ENCODE measurements at places on chromosomes 2 and 18.

- DNase-seq, result no peak
These were observed 389.4 kb downstream of the CDH2 start for GRCh38 chr18:27787547-27787946.

GRCh38 chr2:71457123-71457915, 4.0 kb downstream of the DYSF start:
- no peak for DNase-seq

DNA sequence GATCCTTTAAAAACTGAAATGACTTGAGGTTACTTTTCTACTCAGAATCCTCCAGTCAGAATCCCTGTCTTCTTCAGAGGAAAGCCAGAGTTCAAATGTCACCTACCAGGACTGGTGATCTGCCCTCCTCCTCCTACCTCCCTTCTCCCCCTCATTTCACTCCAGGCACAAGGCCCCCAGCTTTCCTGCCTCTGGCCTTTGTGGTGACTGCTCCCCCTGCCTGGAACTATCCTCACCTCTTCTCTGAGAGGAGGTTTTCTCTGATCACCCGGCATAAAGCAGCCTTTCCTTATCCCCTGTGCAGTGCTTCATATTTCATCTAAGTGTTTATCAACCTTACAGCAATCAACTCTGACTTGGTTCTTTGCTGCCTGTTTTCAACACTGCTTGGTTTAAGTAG, 6.8 kb downstream of the B3GNT2 start:
- no peak for DNase-seq

DNA sequence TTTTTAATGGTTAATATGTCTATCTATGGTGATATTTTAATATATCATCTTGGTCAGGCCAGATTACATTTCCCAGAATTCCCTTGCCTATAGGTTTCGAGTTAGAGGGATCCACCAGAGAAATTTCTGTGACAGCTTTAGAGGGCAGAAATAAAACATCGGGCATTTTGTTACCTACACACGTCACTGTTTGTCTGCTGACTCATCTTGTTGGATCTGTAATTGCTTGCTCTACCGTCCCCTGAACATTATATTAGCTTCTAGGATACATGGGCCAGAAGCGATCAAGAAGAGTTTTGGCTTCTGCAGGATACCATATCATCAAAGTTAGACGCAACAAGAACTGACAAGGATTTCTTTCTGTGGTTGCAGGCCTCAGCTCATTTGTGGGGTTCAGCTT, 795.8 kb upstream of the GCFC2 start:
- DNase-seq, result no peak

GRCh38 chr18:24272229-24272525, 125.4 kb downstream of the OSBPL1A start:
- no peak for DNase-seq

DNA sequence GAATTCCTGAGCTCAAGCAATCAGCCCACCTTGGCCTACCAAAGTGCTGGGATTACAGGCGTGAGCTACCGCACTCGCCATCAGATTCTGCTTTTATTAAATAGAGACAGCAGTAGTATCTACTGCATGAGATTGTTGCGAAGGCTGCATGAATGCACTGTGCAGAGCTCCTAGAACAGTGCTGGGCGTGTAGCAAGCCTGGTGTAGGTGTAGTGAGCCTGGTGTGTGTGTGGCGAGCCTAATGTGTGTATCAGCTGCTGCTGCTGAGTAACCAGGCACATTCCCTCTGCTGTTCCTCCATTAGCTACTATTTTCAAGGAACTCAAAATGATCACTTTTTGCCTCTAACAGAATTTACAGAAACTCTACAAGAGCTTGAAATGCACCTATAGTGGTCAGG, 57.6 kb downstream of the PTPRM start:
- DNase-seq, result no peak

DNA sequence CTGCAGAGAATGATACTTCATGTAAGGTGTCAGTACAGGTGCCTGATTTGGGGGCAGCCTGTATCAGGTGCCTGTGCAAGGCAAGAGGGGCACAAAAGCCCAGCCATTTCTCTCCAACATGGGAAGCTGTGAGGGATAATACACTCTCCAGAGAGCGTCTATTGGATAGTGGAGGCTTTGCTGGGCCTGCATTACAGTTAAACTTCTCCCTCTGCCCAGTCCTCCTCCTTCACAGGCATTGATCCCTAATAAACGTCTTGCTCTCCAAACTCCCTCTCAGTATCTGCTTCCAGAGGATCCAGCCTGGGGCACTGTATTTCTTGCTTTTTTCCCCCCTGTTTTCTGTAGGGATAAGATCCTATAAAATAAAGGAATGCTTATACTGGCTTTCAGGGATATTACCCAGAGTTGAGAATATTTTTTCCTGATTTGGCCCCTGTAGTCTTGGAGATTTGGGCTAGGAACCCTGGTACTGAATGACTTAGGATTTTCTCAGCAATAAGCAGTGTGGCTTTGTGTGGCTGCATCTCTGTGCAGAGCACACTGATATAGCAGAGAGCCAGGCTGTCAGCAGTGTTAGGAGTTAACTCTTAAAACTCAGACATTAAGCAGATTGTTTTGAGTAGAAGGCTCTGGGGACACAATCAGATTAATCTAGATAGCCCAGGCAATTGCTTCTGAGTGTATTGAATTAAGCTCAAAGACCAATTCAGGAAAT, 330.6 kb downstream of the CYRIA start:
- DNase-seq, result no peak

GRCh38 chr2:159900343-159900742, 102.3 kb upstream of the CD302 start:
- DNase-seq, result no peak

GRCh38 chr2:102520801-102521200, 47.8 kb downstream of the SLC9A4 start:
- no peak for DNase-seq

GRCh38 chr2:236393581-236393980, 129.4 kb upstream of the ASB18 start:
- no peak for DNase-seq

DNA sequence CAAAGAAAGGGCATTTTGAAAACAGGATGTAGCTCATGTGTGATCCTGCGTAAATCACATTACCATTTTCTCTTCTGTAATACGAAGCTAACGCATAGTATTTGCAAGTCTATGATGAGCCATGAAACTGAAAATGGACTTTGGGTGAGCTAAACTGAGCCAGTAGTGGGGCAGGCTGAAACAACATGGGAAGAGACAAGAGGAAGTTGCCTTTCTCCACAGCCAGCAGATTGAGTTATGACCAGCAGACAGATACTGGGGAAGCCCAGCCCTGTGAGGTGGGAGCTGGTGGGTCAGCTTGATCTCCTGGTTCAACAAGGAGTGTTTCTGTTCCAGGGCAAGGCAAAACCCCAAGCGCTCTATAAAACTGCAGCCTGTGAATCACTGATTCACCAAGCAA, 11.8 kb downstream of the CYRIA start:
- DNase-seq, result no peak
